Neural progenitor cell (in vitro differentiated cells): ENCODE measurements at places on chromosomes 7 and 10.
A peak's percentile ranks its signal among the peaks of the same experiment; 100 is the strongest.

- peak; percentile 44 for DNase-seq
Measured at GRCh38 chr10:98326621-98327027, 58.6 kb upstream of the LOXL4 start.

DNA sequence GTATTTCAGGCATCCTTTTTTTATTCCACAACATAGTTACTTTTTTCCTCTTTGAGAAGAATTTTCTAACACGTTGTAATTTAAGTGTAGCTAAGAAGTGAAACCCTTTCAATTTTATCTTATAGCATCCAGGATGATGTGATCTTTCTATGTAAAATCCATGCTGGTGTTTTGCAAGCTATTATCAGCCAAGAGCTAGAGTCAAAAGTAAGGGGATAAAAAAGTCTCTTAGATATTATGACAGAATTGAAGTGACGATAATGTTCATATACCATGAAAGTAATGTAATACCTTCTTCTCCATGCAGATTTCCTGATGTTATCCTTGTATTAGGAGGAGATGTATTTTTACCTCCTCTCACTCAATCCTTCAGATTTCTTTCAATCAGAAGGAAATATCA lies 64.2 kb upstream of the MBL2 start:
- no peak for DNase-seq

DNA sequence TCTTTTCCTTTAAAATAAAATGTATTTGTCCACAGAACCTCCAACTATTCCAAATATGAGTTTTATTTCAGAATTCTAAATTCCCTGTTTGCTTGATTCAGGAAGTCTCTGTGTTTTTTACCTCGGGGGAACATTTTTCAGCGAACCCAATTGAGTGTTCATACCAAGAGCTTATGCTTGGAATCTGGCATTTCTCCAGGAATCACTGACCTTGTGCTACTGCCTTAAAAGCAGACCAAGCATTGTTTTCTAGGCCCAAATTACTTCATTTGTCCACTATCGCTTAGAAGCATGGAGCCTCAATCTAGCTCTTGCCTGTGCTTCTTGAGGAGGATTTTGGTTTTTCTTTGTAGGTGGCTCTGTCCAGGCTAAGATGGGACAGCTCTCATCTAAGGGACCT lies 59.4 kb downstream of the EBLN1 start:
- DNase-seq, result no peak

- DNase-seq, result peak; percentile 74
Measured at GRCh38 chr7:83410989-83411591, 237.8 kb downstream of the SEMA3E start.

DNA sequence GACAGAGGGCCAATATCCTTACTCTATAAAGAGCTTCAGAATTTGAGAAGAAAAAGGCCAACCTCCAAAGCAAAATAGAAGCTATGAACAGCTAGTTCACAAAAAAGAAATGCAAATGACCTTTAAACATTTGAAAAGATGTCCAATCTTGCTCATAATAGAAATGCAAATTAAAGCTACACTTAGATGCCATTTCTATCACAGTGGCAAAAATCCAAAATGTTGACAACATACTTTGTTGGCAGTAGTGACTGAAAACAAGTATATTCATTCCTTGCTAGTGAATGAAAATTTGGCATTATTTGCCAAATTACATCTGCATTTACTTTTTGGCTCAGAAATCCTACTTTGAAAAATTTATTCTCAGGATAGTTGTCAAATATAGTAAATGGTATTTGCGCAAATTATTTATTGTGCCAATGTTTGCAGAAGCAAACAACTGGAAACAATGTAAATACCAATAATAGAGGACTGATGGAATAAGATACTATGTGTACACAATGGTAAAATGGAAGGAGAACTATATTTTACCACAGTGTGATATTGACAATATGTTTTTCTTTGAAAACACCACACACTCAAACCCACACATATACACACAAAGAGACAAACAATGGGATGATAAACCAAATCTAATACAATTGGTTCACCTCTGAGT lies 9.4 kb downstream of the TMEM106B start:
- DNase-seq, result no peak

GRCh38 chr10:43417950-43418768 lies 9.2 kb upstream of the HNRNPF start:
- DNase-seq, result no peak

DNA sequence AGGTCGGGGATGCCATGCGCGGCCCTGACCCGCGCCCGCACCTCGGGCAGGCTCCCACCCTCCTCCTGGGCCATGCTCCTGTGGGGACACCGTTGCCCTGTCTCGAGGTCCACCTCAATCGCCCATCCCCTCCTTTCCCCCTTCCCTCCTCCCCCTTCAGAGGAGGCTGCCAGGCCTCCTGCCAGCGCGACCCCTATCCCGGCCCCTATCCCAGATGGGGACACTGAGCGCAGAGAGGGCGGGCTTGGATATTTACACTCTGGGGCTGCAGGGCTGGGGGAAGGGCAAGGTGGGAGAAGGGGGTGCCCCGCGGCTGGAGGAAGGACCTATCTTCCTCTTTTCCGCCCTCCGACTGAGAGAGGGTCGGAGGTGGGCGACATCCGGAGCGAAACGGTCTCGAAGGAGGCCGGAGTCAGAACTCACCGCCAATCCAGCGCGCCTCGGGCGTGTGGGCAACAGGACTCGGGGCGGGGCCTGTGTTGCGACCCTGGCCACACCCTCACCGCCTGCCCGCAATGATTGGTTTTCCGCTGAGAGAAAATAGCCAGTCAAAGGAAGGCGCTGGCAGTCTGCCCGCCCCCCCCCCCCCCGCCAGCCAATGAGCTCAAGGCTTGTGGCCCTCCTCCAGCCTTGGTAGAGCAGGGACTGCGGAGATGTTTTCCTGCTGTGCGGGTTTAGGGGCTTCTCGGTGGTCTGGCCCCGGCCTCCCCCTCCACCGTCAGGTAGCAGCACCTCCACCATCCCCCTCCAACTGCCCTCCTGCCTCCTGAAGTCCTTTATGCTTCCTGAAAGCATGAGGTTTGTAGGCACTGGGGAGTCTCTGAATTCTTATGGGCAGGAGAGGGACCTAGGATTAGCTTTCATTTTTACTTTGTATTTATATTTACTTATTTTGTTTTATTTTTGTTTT lies at the start of gene METTL27:
TSS of gene METTL27 (minus strand) at position 450 of the 910 bp plus-strand sequence. CDS start at position 74, 376 bp downstream.
- DNase-seq, result peak; percentile 97

GRCh38 chr10:100894033-100894432 lies 18.7 kb upstream of the SLF2 start:
- no peak for DNase-seq

GRCh38 chr10:4721999-4722753 lies 103.8 kb upstream of the AKR1E2 start:
- DNase-seq, result no peak

DNA sequence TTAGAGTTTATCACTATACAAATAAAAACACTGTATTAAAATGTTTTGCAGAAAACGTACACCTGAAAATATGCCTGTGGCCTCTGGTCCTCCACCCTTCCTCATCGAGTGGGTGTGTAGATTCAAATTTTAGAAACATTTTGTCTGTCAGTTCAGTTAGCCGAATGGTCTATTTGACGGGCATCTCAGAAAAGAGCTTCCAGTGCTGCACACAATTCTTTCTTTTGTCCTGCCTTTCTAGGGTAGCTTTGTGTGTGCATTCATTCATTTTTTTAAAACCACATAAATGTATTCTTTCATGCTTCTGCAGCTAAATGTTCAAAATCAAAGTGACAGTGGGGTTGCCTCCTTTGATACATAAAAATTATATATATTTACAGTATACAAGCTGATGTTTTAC lies 46.8 kb downstream of the GNAI1 start:
- DNase-seq, result no peak

GRCh38 chr7:87344446-87344845 lies 1.0 kb upstream of the CROT start:
- DNase-seq, result no peak

- no peak for DNase-seq
Measured at GRCh38 chr7:115410434-115410820, 488.5 kb downstream of the MDFIC start.

GRCh38 chr7:27808626-27809025 lies 68.7 kb downstream of the TAX1BP1 start:
- no peak for DNase-seq

DNA sequence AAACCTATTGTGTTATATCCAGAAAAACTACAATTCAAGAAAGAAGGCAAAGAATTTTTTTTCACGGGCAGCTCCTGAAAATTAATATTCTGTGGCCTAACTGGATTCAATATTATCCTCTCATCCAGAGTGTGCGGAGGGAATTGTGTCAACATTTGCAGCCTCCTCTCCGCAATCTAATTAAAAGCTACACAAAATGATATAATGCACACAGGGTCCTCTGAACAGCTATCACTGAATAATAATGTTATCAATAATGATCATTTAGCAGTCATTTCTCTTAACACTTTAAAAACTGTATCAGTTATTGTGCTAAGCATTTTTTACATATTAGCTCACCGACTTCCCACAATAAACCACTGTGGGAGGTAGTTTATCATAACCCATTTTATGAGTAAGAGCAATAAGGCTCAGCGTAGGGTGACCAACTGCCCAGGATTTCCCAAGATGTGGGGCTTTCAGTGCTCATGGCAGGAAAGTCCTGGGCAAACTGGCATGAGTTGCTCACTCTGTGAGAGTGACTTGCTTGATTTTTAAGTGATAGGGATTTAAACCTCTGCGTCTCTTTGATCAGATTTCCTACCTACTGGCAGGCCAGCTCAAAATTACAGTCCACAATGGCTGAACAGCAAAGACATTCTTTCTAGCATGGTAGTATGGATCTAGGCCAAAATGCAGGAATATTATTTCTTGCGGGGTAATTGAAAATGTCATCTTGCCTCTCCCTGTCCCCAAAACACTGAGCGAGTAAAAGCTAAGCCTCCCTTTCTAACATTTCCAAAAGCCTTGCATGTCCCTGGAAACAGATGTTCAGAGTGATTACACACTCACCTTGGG lies 65.7 kb downstream of the AOAH start:
- peak; percentile 38 for DNase-seq

GRCh38 chr10:78762086-78762630 lies 306.6 kb upstream of the ZMIZ1 start:
- DNase-seq, result no peak

GRCh38 chr10:29748109-29748650 lies 113.4 kb upstream of the SVIL start:
- DNase-seq, result no peak
